Thymus (tissue), 14 donors: ENCODE measurements at places on chromosomes 2 and 18.

- DNase-seq: no peak
Observed at GRCh38 chr2:203682688-203683130, 23.7 kb upstream of the CD28 start.

DNA sequence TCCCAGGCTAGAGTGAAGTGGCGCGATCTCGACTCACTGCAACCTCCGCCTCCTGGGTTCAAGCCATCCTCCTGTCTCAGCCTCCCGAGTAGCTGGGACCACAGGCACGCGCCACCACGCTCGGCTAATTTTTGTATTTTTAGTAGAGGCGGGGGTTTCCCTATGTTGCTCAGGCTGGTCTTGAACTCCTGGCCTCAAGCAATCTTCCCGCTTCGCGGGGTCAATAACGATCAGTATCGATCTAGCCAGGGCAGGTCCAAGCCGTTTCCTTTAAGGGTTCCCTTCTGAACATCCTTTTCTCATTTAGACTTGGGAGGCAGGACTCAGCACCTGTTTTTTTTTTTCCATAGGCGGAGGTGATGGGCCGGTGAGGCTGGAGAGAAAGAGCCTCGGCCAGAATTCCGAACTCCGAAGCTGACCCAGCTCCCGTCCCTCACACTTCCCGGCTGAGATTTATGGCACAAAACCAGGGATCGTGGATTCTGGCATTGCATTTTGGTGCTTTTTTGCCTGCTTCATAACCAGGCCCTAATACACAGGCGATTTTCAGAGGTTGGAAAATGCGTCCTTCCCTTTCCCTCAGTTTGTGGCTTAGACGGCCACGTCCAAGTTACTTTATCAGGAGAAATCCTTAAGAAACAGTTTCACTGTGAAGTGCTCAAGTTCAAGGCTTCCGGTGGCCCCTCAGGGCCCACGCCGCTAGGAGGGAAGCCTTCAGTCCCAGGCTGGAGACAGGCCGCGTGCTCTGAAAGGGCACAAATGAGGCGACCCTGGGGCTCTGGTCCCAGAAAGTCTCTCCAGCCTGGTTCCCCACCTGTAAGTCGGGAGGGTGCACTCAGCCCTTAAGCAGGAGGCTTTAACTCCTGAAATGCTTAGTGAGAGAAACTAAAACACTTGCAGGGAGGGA is 998 bp upstream of the SLC66A3 start:
- DNase-seq: no peak

- DNase-seq: peak; percentile 97
Observed at GRCh38 chr2:62705007-62705829, at the start of gene EHBP1. Gene EHBP1 (plus strand): TSS chr2:62705713. CDS start chr2:62707192, 1,479 bp downstream.

DNA sequence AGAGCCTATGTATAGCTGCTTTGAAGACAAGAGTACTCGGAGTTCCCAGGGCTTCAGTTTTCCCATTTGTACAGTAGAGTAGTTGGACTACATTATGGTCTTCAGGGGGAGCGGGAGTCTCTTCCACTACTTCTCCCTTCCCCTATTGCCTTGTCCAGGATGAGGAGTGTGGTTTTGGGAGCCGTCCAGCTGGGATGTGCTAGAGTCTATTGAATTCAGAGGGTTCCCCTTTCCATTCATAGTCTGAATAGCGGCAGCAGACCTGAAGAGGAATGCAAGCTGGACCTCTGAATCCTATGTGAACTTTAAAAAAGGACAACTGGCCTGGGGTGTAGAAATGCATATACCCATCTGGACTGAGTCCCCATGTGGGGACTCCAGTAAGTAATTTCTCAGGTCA is 43.5 kb upstream of the EPG5 start:
- DNase-seq: no peak

DNA sequence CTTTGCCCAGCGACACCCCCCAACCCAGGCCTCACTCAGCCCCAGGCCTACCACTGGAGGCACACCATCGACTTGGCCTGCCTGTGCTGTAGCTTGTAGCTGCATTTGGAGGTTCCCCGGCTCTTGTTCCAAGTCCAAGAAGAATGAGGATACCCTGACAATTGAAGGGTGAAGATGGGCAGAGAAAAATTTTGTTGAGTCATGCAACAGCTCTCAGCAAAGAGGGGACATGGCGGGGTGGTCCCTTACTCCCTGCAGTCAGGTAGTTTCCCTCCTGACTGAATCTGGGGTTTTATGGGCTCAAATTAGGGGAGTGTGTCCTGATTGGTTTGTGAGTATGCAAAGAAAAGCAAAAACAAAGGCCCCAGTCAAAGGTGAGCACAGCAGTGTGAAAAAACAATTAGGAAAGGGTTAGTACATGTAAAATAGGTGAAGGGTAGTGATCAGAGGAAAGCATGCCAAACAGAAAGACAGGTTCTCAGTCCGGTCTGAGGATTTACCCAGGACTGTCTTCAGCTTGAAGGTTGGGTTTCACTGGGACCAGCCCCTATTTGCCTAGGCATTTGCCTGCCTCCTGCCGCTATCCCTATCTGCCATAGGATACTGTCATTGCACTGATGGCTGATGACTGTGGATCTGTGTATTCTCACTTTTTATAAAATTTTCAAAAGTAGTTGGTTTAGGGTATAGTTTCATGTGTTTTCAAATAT is 316.4 kb upstream of the RND3 start:
- DNase-seq: no peak

- no peak for DNase-seq
Observed at GRCh38 chr2:86056590-86057331, 48.9 kb downstream of the POLR1A start.

DNA sequence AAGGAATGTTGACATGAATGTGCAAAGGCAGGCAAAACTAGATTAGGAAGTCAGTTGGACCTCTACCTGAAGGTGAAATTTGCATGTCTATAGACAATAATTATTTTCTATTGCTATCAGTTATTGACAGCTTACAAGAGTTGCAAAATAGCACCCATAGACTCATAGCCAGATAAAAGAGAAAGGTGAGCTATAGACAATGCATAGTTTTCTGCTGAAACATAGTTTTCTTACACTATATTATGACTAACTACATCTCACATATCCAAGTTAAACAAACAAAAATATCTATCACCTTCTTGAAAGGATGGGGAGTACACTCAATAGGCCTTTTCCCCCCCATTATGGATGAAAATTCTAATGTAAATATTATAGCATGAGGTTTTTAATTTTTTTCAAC is 305.0 kb downstream of the PTH2R start:
- DNase-seq: no peak

DNA sequence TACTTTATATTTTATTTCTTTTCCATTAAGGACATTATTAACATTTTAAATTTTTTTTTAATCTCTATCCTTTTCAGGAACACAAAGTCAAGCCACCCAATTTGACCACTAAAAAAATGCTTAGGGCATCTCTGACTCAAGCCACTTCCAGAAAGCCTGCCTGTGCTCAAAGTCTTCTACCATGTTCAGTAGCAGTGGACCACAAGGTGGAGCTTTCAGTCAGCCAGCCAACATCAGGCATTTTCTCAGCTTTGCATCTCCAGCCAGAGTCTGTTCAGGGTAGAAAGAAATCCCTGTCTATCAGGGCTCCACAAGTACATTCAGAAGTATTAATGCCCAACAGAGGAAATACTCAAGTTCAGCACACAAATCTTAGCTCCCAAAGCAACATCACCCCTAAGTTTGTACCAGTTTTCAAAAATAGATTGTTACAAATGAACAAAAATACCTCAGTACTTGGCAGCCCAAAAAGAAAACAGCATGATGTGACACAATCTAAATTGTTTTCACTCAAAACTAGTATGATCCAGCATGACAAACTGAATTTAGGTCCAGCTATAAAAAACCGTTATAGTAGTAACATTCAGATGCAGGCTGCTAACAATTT is 37.6 kb downstream of the C18orf63 start:
- no peak for DNase-seq

DNA sequence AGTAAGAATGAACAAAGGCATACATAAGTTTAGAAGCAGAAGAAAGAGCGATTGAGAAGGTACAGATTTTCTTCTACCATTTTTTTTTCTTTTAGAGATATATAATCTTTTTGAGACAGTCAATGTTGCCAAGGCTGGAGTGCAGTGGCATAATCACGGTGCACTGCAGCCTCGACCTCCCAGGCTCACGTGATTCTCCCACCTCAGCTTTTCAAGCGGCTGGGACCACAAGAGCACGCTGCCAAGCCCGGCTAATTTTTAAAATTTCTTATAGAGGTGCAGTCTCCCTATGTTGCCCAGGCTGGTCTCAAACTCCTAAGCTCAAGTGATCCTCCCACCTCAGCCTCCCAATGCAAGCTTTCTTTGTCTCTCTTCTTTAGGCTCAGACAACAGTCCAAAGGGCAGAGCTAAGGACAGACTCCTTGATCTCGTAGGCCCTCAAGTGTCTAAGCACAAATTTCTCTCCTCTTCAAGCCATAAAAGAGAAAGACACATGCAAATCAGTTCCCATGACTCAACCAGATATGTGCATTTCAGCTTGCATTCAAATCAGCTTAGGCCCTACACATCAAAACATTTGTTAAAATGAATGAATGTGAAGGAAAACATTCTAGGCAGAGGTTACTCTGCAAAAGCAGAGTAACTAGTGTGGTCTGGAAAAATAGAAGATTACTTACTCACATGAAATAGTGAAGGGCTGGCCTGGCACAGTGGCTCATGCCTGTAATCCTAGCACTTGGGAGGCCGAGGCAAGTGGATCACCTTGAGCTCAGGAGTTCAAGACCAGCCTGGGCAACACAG is 18.0 kb downstream of the ITSN2 start:
- no peak for DNase-seq

DNA sequence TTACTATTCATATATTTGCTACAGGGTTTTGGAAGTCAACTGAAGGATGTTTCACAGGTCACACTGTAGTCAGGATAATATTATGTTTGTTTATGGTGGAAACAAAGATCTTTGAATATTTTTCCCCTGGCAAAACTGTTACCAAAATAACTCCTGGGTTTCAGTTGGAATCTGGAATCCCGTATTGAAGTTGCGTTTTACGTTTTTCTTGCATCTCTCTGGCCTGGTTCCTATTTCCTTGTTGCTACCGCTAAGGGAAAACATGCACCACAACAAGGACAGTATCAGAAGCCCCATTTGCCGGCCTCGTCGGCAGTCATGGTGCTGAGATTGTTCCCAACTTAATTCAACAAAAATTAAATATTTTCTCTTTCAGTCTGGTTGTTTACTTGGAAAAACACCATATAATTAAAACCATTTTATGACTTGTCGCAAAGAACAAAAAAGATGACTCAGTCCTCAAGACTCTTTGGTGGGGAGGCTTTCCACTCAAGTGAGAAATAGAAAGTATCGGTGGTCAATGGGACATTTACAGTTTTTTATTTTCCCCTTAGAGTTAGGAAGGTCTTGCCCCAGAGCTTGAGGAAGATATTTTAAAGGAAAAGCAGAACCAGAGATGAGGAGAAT is 42.3 kb downstream of the EN1 start:
- DNase-seq: no peak

DNA sequence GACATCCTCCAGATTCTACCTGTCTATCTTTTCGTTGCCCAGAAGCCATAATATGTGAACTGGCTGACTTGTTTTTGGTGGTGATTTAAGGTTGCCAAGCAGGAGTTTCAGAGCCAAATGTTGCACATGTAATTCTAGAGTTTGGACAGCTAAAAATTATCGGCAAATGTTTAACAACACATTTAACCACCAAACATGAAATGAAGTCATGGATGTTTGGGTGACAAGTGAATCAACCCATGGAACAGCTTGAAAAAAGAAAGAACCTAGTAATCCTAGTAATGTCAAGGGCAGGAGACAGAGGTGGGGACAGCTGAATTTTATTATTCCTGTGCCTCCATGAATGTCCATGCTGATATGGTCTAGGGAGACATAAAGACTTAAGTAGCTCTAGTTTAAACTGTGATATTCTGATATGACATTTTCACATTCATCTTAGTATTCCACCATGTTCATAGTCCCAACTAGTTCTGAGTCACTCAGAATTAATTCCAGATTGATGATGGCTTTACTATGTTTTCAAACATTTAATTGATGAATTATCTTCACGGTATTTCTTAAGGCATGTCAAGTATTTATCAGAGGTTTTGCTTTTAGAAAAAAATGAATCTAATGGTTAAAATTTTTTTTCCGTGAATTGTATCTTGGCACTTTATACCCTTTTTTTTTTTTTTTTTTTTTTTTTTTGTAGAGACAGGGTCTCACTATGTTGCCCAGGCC is 101.7 kb downstream of the SOCS6 start:
- no peak for DNase-seq

DNA sequence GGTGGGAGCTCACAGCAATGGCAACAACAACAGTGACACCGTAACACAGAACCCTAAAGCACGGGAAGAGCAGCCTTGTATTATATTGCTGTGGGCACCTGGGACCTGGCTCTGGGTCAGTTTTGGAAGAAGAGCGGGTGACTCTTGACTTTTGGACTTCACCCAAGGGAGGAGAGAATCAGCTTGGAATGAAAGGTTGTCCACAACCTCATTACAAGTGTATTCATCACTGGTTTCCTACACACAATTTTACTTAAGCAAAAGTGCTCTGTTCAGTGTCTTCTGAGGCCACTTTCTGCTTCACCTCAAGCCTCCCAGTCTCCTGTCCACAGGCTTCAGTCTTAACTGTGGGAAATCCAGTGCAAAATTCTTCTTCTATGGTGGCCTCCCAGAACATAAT is 263.8 kb downstream of the KCNE4 start:
- DNase-seq: no peak

GRCh38 chr2:457262-457661 is 169.4 kb upstream of the ALKAL2 start:
- DNase-seq: no peak

DNA sequence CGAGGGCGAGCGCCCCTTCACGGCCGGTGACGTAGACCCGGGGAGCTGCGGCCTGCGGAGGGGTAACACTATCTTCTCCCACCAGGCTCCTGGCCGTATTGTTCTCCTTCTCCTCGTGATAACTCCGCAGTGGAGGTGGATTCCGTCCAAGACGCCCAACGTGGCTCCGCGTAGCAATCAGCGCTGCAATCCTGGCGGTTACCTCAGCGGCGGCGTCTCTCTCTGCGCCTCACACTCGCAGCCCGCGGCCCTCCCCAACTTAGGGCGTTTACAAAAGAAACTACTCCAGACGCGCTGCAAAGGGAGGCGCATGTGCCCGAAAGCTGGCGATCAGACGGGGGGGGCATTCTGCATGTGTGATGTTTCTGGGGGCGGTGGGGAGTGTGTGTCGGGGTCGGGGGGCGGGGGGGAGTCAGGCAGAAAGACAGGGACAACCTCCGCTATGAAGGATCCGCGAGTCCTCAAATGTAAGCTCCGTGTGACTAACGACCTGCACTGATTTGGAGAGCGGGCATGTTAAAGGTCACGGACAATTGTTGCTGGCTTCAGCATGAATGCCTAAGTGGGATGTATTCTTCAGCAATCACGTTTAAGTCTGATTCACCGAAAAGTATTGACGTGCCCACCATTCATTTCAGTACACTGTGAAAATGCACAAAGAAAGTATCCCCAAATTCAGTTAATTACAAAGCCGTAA is 1.3 kb upstream of the ZNF516 start:
- no peak for DNase-seq

GRCh38 chr18:56889621-56890020 is 238.5 kb downstream of the WDR7 start:
- no peak for DNase-seq

GRCh38 chr18:45014047-45014501 is 333.4 kb downstream of the SETBP1 start:
- DNase-seq: no peak

DNA sequence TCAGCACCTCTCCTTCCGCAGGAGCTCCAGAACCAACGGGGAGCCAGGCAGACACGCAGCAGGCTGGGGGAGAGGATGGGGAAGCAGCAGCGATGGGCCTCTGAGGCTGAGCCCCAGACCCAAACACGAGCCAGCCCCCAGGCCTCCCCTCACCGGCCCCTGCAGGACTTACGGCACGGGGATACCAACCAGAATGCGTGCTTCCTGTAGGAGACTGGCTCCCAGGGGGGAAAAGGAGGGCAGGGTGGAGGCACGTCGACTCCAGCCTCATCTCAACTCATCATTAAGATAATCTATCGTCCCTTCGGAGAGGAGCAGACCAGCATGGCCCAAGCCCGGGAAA is 495.1 kb upstream of the MYT1L start:
- DNase-seq: no peak
